CD4-positive, alpha-beta memory T cell (primary cell): ENCODE measurements at places on chromosomes 1 and 21. TPM values are rescaled to one million over a fixed set of nuclear protein-coding genes. Genes with fewer than 3 reads are reported as not detected.

GRCh38 chr1:93729906-93730305, 48.3 kb upstream of the BCAR3 start:
- DNase-seq = no peak
- H3K4me1 ChIP-seq = no peaks in the 10 kb centered on the region
- no peak overlapping the region for H3K4me3 ChIP-seq
- H3K27me3 ChIP-seq = no peaks in the 10 kb centered on the region

SRP9 gene
- 141 TPM for total RNA-seq

DNA sequence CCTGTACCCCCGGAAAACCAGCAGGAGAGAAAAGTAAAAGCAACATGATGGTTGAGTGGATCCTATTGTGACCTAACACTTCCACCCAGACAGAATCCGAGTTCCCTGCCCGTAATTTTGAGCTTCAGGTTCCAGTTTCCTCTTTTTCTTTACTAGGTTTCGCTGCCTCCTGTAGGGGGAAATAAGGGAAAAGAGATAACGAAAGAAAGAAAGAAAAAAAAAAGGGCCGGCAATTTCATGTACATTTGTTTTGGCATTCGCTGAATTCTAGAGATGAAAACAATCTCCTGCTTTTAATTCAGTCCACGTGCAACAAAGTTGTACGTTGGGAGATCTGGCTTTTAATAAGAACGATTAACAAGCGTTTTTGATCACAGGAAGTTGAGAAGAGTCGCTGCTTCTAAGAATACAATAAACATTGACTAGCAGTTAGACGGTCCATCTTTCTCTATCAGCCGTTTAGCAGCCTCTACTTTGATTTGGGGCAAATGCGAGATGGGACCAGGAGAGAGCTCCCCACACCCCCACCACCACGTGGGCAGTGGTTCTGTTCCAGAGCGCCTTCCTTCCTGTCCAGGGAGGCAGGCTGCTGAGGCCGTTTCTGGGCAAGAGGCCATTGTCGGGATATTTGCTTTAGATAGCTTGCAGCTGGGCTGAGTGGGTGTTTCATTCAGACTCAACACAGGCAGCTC, 155.9 kb upstream of the RUNX1 start:
- no peak for DNase-seq
- H3K27ac ChIP-seq = no peak overlapping the region
- peak overlapping the region; percentile 38 for H3K4me3 ChIP-seq
- no peaks in the 10 kb centered on the region for H3K27me3 ChIP-seq

GRCh38 chr1:4161366-4162006, 261.4 kb upstream of the C1orf174 start:
- H3K4me1 ChIP-seq = no peaks in the 10 kb centered on the region
- DNase-seq = no peak
- H3K27ac ChIP-seq = no peak overlapping the region
- H3K4me3 ChIP-seq = no peak overlapping the region

- DNase-seq = no peak
- no peak overlapping the region for H3K27ac ChIP-seq
- H3K4me3 ChIP-seq = no peak overlapping the region
These were observed 526.7 kb upstream of the ADAMTS5 start for GRCh38 chr21:27493542-27493941.

GRCh38 chr1:116765962-116766361, 11.7 kb downstream of the CD2 start:
- no peak for DNase-seq
- peaks cover 100% of the 10 kb centered on the region for H3K4me1 ChIP-seq
- no peak overlapping the region for H3K4me3 ChIP-seq
- peaks cover 69% of the 10 kb centered on the region for H3K36me3 ChIP-seq

- peak; percentile 53 for DNase-seq
- no peaks in the 10 kb centered on the region for H3K27me3 ChIP-seq
- H3K36me3 ChIP-seq = no peaks in the 10 kb centered on the region
- H3K4me3 ChIP-seq = peak overlapping the region; percentile 50
- peaks cover 48% of the 10 kb centered on the region for H3K4me1 ChIP-seq
- H3K27ac ChIP-seq = peak overlapping the region; percentile 51
These were observed 298.6 kb downstream of the PTPRC start for GRCh38 chr1:198937231-198938031.
